ENCODE measurements at places on chromosomes 7 and 10.

DNA sequence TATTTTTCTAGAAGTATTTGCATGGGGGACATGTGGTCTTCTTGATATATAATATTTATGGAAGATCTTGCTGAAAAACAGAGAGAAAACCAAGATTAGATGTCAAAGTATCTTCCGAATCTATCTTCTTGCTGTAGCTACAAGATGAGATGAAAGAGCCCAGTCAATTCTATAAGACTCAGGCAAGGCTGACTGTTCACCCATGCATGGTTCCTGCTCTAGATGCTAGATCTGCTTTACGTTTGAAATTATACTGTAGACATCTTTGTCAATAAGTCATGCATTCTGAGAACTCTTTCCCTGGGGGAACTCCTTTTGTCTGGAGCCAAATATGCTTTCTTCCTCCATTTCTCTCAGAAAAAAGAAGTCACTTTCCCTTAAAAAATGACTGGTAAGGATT, 1292.0 kb downstream of the XPNPEP1 start:
- no peak for DNase-seq

DNA sequence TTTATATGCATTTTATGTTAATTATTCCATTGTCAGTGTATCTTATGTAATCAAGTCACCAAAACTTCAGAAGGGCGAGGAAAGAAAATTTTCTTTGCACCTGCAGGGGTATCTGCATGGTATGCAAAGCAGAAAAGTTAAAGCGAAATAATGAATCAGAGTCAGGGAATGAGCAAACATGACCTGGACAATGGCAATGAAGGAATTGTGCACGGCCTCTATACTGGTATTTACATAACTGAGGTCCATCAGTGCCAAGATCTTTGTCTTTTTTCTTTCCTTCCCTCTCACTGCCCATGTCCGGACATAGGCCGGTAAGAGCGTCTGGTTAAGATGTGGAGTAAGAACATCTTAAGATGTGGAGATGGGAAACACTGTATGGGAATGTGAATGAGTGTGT, 14.4 kb upstream of the AKR1C3 start:
- no peak for DNase-seq

GRCh38 chr7:136023134-136023869, 46.1 kb upstream of the MTPN start:
- no peak for DNase-seq

GRCh38 chr7:2582006-2582735, 23.4 kb downstream of the IQCE start:
- no peak for DNase-seq

DNA sequence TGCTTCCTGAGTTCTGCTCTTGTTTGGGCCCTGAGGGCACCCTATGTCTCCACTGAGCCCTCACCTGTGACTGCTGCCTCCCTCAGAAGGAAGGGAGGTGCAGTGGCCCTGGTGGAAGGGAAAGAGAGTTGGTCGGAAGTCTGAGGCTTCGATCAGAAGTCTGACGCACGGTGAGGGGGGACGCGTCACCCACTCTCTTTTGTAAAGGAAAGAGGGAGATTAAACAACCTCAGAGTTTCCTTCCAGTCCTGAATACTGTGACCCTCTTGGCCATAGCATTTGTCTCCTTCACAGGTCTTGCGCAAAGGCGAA, 31.4 kb upstream of the TRIM8 start:
- no peak for DNase-seq

- no peak for DNase-seq
Measured at GRCh38 chr7:64515781-64516180, 47.1 kb downstream of the ZNF680 start.
